ENCODE measurements at places on chromosomes 3 and 15.

GRCh38 chr3:58013099-58013498 is 4.9 kb downstream of the FLNB start:
- DNase-seq: no peak

DNA sequence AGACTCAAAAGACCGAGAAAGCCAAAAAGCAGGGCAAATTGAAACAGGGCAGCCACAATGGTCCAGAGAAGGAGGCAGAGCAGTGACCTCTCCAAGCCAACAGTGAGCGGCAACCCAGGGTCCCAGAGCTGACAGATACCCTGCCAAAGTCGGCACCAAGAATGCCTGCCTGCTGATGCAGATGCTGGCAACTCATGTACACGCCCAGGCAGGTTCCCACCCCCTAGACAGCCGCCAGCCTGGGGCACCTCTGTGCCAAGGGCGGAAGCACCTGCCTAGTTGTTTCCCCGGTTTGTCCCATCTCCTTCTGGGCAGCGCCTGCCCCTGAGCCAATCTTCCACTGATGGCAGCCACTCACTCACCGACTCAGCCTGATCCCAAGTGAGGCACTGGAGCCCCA is 22.1 kb downstream of the KLHL25 start:
- no peak for DNase-seq

GRCh38 chr3:146502887-146503460 is 33.6 kb upstream of the PLSCR2 start:
- no peak for DNase-seq

- DNase-seq: peak; percentile 31
Measured at GRCh38 chr3:61894988-61895935, 333.9 kb downstream of the PTPRG start.

DNA sequence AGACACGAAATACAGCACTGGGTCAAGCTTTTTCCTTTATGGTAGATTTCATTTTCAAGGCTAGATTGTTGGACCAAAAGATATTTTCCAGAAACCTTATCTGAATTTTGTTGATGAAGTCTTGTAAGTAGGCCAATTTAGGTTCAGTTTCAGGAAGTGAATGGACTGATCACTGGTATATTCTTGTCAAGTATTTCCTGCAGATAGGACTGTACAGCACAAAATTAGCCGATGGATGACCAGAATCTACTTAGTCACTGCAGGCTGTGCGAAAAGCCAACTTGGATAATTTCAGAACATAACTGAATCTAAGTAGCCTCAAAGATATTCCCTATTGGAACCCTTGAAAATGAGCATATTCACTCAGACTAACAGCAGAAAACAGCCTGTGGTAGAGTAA is 206.5 kb downstream of the NR1D2 start:
- DNase-seq: no peak

- no peak for DNase-seq
Measured at GRCh38 chr15:51312166-51313073, 26.0 kb downstream of the CYP19A1 start.

DNA sequence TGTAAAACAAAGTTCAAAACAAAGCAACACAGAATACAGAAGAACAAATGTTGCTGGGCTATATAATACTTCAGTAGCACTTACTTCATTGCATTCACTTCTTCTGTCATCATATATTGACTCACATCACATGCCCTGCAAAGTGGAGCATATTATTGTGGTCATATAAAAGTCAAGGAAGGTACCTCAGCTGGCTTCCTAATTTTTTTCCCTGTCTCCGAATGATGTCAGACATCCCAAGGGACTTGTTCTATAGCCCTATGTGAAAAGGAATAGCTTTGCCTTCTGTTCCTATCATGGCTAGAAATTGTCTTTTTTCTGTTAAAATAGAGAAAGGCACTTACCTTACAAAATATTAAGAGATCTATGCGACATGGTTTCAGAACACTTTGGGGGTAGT is 109.4 kb downstream of the LRTM1 start:
- no peak for DNase-seq

DNA sequence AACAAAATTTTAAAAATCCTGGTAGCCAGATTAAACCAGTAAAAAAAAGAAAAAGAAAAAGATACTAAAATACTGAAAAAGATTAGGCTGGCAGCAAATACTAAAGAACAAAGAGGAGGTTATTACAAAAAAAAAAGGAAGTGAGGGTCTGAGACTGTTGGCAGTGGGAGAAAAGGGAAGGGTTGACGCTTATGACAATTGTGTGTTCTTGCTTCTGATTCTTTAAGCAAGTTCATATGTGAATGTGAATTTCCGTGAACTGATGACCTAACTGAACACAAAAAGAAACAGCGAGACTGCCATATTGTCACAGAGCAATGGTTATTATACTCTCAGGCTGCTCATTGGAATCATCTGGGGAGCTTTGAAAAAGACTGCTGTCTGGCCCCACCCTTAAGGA is 56.5 kb downstream of the ATP13A4 start:
- DNase-seq: no peak

- DNase-seq: no peak
Measured at GRCh38 chr3:56763233-56763632, 38.5 kb downstream of the ARHGEF3 start.

DNA sequence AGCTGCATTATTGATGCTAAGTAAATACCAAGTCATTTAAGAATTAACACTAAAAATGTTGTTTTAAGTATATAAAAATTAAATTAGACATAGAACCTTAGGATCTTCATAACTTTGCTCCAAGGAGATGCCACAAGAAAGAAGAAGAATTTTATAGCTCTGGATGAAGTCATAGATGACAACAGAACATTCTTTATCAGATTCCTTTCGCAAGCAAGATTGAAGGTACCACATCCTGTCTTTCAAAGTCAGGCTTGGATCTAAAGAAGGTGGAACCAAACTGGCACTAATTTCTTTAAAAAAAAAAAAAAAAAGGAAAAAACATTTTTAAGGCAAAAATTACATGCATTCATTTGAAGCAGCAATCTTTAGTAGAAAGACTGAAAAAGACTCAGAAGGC is 62.5 kb downstream of the POLQ start:
- DNase-seq: no peak

DNA sequence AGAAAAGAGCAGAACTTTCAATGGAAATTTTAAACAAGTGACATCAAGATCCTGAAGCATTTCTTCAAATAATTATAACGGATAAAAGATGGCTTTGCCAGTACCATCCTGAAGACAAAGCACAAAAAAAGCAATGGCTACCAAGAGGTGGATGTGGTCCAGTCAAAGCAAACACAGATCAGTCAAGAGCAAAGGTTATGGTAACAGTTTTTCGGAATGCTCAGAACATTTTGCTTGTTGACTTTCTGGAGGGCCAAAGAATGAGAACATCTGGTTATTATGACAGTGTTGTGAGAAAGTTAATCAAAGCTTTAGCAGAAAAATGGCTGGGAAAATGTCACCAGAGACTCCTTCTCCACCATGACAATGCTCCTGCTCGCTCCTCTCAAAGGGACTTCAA is 31.5 kb downstream of the FEM1B start:
- DNase-seq: no peak

DNA sequence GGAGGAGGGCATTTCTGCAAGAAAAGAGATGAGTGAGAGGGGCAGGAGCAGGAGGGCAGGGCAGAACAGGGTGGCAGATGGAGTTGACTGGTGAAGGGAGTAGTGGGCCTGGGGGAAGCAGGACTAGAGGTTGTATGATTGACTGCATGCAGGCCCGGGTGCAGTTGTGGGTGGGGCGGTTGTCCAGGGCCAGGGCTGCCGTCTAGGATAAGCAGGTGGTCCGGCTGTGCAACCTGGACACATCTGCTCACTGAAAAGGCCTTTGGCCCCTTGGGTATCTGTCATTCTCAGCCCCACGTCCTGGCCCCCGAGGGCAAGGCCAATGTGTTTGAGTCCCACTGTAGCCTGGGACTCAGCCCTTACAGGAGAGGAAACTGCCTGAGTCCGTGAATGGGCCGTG is 25.4 kb downstream of the ALS2CL start:
- no peak for DNase-seq

GRCh38 chr15:80926126-80926525 is 63.5 kb downstream of the MESD start:
- DNase-seq: no peak

DNA sequence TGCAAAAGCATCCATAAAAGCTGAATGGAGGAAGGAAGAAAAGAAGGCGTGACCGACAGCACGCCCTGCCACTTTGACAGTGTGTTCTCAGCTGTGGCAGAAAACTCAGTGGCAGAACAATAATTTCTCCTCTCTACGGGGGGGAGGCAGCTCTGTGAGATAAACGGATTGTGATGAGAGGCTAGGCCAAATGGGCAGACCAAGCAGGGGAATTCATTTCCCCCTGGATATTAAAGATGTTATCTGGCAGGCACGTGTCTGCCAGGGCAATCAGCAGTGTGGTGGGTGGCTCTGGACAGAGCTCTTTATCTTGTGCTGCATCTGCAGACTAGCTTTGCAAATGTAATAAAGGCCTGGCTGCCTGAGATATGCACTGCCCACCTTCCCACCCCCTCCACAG is 1.9 kb upstream of the RMDN3 start:
- DNase-seq: no peak

GRCh38 chr3:43284171-43284570 is 2.2 kb upstream of the SNRK start:
- no peak for DNase-seq

DNA sequence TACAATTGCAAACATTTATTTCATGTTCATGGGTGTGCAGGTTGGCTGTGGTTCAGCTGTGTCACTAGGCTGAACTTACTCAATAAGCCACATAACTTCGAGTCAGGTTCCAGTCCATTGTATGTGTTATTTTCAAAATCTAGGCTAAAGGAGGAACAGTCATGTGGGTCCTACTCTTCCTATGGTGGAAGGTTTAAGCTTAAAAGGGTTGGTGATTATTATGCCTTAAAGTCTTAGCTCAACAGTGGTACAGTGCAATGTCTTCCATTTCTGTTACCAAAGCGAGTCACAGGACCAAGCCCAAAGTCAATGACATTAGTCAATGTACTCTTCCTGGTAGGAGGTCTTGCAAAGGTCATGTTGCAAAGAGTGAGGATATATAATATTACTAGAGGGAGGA is 78.2 kb downstream of the ATG7 start:
- DNase-seq: no peak

DNA sequence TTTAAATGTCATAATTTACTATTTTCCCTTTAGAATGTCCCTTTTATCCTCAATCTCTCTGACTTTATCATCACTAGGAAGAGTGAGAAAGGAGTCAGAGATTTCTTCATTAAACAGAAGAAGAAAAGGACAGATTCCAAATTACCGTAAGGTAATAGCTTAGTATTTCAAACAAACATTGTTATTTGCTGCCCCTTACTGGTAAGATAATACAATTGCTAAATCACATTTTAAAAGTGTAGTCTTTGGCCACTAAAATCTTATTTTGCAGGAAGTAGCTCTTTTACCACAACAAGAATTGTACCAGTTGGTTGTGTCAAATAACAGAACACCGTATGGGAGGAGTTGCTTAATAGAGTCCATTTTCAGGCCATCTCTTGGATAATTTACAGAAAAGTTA is 53.7 kb downstream of the CGGBP1 start:
- no peak for DNase-seq

DNA sequence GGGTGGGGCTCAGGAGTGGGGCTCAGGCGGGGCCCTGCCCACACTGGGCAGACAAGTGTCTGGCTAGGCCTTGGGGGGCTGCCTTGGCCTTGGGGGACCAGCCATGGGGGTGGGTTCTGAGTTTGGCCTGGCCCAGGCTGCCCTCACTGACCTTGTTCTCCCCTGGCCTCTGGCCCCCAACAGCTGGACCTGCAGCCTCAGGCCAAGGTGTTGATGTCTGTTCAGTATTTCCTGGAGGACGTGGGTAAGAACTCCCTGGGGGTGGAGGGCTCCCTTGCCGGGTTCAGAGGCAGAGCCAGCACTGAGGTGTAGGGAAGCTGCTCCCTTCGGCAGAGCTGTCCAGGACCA is 20.0 kb downstream of the PRKCD start:
- no peak for DNase-seq

DNA sequence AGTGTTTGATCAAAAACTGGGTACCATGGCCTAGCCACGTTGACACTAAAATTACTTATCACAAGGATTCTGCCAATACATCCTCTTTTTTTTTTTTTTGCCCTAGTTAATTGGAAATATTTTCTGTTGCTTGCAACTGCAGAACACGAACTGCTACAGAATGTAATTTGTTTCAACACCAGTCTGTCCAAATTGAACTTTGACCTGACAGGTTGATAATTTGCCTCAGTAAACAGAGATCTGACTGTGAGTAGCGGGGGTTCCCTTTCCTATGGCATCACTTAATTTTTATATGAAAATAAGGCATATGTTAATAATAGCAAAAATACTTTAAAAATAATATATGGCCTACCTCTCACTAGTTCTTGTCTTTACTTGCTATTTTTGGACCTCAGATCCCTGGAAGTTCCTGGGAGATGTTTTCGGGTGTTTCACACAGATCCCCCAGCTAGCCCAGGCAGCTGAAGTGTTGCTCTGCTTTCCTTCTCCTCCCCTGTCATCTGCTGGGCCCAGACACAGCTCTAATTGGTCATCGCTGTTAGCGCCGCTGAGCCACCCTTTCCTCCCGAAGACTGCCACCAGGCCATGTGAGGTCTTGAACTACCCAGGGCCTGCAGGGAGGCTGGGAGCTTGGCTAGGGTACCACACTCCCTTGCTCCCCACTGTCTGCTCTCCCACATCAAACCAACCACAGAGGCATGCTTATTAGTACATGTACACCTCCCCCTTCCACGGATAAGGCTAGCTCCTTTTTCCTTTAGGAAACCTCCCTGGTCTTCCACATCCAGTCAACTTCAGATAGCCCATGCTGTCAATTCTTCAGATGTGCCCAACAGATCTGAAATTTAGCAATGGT is 89.8 kb upstream of the RNF7 start:
- DNase-seq: no peak

- DNase-seq: no peak
Measured at GRCh38 chr3:10334459-10334858, 13.5 kb upstream of the SEC13 start.

GRCh38 chr15:91357011-91357410 is 257.0 kb downstream of the SV2B start:
- no peak for DNase-seq

DNA sequence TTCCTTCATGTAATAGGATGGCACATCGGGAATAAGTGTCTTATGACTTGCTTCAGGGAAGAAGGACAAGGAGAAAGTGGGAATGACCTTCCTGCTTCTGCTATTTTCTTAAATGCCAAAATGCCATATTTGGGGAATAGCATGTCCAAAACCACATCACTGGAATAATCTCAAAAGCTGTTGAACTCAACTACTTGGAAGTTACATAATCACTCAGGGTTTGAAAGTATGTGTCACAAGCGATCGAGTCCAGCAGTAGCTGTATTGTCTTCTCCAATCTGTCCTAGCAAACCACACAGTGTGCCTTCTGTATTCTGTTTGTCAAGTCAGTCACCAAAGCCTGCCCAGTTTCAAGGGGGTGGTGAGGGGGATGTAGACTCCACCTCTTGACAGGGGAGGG is 58.3 kb upstream of the GADL1 start:
- no peak for DNase-seq
